Breast epithelium (tissue), 4 donors: ENCODE measurements at places on chromosomes 6 and 20. TPM values are rescaled to one million over a fixed set of nuclear protein-coding genes. Genes with fewer than 3 reads are reported as not detected.

DNA sequence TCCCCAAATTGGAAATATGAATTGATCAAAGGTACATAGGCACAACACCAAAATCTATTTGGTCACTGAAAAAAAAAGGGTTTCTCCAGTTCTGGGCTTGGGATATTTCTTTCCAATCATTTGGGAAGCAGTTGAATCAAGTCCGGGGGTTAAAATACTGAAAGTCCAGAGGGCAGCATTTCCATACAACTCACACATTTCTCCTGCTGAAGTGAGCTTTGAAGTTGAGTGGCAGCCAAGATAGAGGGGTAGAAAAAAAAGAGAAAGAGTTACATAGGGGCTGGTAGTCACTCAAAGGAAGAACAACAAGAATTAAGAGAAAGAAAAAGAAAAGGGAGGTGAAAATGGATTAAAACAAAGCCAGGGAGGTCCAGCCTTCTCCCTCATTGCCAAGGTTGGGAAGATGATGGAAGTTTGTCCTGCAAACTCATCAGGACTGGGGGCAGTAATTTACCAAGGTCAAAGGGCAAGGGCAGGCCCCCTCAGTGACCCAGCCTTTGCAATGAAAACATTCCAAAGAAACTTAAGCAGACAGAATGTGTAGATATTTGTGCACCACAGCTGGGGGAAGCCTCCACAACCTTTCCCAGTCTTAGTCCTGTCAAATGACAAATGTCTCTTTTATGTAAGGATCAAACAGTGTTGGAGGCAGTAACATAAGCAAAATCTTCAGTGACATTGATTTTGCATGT lies 525.3 kb upstream of the JARID2 start:
- no peak for DNase-seq

- DNase-seq: peak; percentile 26
These were observed 447 bp downstream of the MCM3 start for GRCh38 chr6:52284131-52284459.

Gene KLHDC3
- total RNA-seq: 92.5 TPM

Gene LRP11
- 44.9 TPM for total RNA-seq

Gene SLC17A1
- total RNA-seq: not detected

Gene UST
- total RNA-seq: 10.5 TPM

- DNase-seq: no peak
These were observed 29.4 kb downstream of the UTRN start for GRCh38 chr6:144314562-144314961.

DNA sequence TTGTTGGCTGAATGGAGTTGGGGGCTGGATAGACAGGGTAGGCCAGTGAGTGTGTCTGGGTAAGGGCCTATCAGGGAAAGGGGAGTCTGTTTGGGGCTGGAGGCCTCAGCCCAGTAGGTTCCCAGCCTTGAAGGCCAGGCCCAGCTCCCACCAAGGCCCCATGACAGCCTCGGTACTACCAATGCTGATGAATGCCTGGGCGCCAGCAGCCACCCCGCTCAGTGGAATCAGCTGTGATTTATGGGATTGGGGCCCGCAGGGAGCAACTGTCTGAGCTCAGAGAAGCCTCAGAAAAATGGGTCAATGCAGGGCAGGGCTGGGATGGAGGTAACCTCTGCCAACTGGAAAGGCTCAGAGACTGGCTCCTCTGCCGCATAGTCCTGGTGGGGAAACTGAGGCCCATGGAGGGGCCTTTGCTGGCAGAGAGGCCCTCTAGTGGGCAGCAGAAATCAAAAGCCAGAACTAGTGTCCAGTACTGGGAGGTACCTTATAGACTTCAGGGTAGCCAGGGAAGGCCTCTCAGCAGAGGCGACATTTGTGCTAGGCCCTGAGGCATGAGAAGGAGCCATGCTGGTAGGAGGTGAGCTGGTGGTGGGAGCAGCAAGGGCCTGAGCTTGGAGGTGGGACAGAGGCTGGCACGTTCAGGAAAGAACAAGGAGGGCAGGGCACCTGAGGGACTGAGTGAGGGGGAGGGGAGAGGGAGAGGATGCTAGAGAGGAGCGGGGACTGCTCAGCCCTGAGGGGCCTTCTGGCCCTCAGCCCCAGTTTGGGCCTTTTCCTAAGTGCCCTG lies 36.4 kb downstream of the DLGAP4 start:
- DNase-seq: no peak

- DNase-seq: no peak
These were observed 821 bp upstream of the TAAR5 start for GRCh38 chr6:132590362-132590761.

- DNase-seq: no peak
These were observed 12.5 kb downstream of the PLCB1 start for GRCh38 chr20:8144282-8145245.

DNA sequence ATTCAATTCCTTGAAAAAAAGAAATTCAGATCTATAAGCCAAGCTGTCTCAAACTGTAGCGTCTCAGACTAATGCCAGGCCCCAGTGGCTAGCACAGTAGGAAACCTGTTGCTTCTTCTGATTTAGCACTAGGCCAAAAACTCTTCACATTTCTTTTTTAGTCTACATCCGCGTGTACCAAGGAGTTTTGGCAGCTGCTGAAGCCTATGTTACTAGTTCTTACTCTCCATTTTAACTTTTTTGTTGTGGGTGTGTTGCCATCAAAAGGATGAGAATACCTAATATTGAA lies 65.0 kb upstream of the BTN3A2 start:
- no peak for DNase-seq

DNA sequence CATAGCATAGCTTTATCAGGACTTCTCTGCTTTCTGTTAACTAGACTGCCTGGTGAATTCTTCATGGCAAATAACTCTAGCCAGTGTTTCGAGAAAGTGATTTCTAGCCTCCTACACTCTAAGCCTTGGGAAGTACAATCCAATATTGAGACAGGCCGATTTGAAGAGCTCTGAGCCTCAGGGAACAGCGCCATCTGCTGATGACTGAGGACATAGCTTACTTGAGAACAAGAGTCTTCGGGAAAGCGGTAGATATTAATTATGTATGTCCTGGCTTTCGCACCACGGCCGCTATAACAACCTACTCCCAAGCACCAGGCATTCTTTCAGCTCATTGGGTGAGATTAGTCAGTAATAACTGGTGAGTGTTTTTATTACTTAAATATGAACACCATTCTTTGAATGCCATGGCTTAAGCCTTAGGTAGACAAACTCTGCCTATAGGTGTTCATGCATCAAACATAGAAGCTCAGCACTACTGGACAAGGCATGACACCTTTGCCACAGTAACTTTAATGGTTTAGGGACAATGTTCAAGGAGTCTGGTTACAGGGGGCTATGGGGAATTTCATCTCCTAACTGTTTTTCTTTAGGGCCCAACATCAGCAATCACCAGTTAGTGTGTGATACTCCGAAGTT lies 518.6 kb downstream of the BMP2 start:
- peak; percentile 66 for DNase-seq

DNA sequence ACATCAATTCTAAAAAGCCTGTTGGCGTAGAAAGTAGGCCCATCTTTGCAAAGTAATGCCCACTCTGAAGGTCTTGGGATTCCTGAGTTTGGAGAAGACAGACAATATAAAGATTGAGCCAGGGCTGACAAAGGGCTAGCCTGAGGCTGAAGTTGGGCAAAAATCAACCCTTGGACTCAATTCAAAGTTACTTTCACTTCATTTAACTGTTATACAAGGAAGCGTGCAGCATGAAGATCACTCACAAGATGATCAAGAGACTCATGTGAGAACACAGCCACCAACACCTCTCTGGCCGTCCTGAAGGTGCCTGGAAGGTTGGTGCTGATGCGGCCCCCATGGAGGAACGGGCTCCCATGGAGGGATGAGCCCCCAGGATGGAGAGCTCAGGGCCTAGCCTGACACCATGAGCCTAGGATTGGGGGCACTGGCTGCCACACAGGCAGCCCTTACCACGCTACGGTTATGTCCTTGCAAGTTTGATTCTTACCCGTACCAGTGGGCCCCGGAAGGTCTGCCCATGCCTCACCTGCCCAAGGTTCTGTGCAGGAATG lies 26.6 kb downstream of the FOXC1 start:
- DNase-seq: no peak
